ENCODE measurements at places on chromosomes 1 and 21.
A peak's percentile ranks its signal among the peaks of the same experiment; 100 is the strongest.

DNA sequence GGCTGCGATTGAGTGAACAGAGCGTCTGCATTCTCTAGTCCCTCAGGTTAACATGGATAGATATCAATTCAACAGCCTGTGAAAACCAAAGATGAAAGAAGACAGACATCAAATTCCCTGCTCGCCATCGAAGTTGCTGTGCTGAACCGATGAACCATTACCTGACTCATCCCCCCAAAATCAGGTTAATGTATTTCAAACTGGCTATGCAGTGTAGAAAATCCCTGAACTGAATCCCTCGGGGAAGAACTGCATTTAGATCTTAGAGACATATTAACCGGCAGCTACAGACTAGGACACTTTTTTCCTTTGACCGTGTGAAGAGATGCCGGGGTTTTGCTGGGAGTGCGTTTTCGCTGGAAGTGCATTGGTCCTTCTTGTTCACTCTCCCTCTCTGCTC is 213.2 kb upstream of the KIAA0040 start:
- DNase-seq: no peak

DNA sequence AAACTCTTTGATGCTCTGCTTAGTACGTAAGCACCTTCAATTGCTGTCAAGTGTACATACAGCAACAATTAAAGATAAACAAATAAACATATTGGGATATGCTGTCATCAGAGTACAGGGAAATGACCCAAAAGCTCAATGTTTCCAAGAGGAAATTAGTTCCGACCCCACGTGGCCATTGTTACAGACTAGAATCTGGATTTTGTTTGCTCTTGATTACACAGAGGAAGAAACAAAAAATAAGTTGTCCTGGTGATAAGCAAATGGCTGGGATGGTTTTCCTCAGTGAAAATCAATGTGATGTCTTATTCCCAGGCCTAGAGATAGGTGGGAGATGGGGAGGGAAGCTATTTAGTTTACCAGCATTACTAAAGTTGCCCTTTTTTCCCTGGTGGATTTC is 113.0 kb upstream of the UBE2U start:
- no peak for DNase-seq

DNA sequence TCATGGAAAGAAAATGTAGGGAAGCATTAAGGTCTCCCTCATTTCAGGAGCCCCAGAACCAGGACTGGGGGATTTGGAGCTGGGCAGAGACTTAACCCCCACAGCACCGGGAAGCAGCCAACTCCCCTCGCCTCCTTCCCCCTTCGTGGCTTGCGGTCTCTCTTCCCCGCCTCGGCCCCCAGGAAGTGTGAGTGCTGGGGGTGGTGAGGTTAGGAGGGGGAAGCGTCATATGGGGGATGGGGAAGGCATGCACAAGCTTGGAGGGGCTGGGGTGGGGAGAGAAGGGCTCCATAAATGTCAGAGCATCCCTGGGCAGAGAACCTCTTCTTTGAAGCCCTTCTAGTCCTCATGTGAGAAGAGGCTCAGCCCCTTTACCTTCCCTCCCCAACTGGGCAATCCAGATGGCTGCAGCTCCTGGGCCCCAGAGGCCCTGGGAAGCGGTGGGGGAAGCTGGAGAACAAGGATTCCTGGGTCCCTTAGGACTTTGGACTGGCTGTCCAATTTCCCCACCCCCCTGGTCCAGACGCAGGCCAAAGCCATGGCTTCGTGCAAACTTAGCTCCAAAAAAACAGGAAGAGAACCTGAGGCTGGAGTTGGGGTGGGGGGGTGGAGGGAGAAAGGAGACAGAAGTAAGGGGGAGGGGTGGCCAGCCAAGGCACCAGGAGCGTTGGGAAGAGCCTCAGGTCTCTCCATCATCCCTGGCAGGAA is 7.8 kb downstream of the ZBTB7B start:
- no peak for DNase-seq

GRCh38 chr1:109616391-109616790 is 3.0 kb downstream of the GNAT2 start:
- DNase-seq: no peak

DNA sequence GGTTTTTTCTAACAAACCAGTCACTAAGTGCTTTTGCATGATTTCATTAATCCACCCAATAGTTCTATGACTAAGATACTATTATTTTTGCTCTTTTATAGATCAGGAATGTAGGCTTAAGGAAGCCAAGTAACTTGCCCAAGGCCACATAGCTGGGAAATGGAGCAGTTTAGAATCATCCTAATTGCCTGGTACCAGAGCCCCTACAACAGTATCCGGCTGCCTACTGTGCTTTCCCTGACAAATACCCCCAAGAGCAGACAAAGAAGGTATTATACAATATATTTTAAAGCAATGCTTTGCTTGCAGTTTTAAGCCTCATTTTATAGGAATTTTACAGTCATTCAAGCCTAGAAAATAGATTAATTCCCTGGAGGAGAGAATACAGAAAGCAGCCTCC is 45.5 kb upstream of the RASAL2 start:
- DNase-seq: no peak

- no peak for DNase-seq
Measured at GRCh38 chr1:1434824-1435105, 725 bp upstream of the VWA1 start.

DNA sequence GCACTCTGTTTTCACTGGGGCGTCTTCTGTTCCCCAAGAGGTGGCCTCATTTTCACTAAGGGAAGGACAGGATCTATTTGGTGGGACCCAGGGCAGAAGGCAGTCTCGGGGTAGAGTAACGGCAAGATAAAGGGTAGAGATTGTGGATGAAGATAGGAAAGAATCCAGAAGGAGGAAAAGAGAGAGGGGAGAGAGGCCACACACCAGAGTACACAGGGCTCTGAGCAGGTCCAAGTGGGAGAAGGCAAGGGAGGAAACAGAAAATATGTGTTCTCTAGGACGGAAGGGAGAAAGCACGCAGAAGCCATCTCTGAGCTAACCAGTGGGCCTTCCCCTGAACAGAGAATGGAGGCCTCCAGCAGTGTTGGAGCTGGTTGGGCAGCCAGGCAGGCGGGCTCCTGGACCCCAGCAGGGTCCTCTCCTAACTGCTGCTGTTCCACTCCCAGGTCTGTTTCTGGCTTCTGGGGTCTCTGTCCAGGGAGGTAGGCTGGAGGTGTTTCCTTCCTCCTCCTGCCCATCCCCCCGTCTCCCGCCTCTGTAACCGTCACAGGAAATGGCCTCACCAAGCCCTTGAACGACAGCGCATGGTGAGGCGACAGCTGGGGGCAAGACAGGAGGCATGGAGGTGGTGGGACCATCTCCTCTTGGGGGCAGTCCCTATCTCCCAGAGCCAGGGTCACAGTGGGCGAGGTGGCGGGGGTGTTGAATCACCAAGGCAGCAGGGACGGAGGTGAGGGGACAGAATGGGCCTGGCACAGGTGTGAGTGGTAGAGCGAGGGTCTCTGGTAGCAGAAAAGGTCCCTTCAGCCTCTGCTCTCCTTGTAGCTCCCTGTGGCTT is 649 bp downstream of the PTPN7 start:
- peak; percentile 64 for DNase-seq

GRCh38 chr1:41794031-41794430 is 124.7 kb downstream of the HIVEP3 start:
- no peak for DNase-seq

DNA sequence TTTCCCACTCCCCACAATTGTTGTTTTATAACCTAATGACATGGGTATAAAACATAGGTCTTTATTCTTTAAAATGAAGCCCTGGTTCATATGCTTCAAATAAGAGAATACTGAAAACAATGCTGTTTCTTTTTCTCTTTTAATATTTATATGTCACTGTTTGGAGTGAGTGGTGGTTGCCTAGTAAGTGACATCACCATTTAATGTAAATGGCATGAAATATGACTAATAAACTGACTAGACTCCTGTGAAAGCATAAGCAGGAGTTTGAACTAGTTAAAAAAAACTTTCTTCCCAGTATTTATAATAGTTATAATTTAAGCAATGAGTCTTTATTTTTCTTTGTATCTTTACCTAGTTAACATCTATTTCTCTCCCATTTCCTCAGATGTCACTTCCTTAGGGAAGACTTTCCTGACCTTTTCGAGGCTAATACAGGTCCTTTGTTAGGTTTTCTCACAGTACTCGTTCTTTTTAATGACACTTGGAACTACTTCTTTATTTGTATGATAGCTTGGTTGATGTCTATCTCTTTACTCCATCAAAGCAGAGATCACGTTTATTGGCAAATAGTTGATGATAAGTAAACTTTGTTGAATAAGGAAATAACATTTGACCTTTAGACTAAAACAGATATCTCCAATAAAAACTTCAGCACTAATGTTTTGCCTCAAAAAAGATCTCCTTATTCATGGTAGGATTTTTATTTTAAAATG is 105.4 kb upstream of the PDC start:
- DNase-seq: no peak

GRCh38 chr21:28893687-28894086 is 99.0 kb downstream of the LTN1 start:
- no peak for DNase-seq

GRCh38 chr1:20096840-20097447 is 22.4 kb downstream of the PLA2G2D start:
- DNase-seq: no peak

GRCh38 chr1:81439046-81439823 is 361.5 kb upstream of the ADGRL2 start:
- no peak for DNase-seq

- DNase-seq: peak; percentile 38
Measured at GRCh38 chr1:204989266-204990058, 53.5 kb upstream of the CNTN2 start.

- no peak for DNase-seq
Measured at GRCh38 chr1:153356392-153357075, 1.1 kb upstream of the S100A9 start.
